GM12878 (cell line): ENCODE measurements at places on chromosomes 5 and 9.

DNA sequence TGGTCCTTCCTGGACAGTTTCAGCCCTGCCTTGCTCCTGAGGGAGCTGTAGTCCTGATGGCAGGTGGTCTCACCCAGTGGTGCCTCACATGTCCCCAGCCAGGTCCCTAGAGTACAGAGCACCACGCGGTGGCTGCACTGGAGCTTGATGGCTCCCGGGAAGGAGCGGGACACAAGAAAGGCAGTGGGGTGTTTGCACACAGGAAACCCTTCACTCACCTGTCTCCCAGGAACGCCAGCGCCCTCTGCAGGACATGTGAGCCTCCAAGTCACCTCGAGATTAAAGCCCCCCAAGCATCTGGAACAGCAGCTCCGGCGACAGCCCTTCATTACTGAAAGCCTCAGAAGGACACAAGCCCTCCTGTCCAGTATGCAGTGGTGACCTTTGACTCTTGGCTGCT, 19.9 kb upstream of the TMEM250 start:
- DNase-seq: no peak

DNA sequence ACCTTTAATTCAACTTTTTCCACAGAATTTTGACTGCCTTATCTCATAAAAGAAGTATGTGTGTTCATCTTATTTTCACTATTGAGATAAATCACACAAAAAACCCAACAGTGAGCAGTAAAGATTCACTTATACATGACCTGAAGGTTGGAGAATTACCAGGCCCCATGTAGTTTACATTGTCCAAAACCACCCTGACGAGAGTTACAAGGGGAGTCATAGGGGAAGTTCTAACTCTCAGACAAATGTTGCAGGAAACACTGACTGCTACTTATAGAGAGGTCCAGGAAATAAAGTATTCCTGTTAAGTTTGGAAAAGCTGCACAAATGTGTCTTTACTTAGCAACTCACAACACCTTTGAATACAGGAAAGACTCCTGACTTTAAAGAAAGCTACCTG, 14.1 kb downstream of the SPATA9 start:
- DNase-seq: no peak

- no peak for DNase-seq
These were observed 79.1 kb upstream of the ALDH1B1 start for GRCh38 chr9:38313421-38313820.

DNA sequence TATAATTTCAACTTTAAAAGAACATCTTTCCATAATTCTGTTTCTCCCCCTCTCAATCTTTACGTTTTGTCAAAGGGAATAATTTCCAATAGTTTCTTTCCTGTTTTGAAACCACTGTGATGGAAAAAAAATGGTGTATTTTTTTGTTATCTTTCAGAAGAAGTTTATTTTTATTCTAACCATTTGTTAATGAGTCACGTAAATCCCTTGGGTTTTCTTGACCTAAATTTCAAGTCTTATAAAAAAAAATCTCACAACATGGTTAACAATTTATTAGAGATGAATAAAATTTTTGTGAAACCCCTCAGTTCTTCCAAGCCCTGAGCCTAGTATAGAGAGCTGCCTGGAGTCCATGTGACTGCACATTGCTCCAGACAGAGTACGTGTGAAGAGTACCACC, 106.1 kb upstream of the FBXL17 start:
- no peak for DNase-seq

DNA sequence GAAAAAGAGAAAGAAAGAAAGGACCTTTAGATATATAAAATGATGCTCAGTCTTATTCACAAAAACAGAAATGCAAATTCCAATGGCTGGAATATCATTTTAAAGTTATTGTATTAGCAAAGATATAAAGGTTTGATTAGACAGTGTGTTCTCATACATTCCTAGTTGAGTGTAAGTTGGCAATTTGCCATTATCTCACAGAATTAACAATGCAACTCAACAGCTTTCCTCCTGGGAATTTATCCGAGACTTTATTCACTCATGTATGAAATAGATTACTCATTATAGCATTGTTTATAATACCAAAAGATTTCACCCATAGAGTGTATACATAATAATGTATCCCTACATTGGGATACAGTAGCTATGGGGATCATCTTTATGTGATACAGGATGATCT, 27.1 kb upstream of the MLLT3 start:
- DNase-seq: no peak

DNA sequence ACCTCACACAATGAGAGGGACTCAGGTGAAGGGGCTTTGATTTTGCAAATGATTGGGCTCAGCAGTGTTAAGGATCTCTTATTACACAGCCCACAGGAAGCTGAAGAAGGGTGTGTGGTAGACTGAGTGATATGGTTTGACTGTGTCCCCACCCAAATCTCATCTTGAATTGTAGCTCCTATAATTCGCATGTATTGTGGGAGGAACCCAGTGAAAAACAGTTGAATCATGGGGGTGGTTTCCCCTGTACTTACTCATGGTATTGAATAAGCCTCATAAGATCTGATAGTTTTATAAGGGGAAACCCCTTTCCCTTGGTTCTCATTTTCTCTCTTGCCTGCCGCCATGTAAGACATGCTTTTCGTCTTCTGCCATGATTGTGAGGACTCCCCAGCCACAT, 132.5 kb upstream of the FBXL7 start:
- no peak for DNase-seq

GRCh38 chr5:16485656-16486055, 20.1 kb upstream of the ZNF622 start:
- no peak for DNase-seq

DNA sequence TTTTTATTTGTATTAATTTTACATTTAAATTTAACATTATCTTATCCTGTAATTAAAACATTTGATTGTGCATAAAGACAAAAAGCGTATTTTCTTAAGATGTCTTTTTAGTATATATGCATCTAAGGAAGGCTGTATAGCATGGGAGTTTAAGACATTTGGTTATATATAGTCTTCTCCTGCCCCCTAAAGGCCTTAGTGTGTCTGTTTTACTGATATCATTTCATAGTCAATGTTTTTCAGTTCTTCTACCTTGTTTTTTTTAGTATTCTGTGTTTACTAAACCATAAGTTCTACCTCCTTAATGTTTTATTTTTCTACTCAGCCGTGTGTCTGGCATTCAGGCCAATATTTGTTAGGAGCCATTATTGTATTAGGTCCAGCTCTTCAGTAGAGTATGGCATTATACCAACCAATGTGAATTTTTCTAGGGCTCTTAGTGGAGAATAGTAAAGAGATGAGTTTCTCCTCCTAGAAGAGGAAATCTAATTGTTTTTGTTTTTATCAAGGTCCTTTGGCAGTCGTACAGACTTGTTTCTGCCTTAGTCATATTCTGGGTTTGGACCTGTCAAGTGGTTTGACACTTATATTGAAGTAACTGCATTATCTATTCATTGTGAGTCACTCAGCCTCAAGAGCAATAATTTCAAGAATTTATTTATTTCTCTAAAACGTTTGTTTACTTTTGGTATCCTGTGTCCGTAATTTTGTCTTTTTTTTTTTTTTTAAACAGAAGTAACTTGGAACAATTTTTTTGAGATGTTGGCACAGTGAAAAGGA, 74.8 kb downstream of the SLF1 start:
- no peak for DNase-seq

- DNase-seq: no peak
These were observed 110.1 kb upstream of the LRRTM2 start for GRCh38 chr5:138985256-138985655.

DNA sequence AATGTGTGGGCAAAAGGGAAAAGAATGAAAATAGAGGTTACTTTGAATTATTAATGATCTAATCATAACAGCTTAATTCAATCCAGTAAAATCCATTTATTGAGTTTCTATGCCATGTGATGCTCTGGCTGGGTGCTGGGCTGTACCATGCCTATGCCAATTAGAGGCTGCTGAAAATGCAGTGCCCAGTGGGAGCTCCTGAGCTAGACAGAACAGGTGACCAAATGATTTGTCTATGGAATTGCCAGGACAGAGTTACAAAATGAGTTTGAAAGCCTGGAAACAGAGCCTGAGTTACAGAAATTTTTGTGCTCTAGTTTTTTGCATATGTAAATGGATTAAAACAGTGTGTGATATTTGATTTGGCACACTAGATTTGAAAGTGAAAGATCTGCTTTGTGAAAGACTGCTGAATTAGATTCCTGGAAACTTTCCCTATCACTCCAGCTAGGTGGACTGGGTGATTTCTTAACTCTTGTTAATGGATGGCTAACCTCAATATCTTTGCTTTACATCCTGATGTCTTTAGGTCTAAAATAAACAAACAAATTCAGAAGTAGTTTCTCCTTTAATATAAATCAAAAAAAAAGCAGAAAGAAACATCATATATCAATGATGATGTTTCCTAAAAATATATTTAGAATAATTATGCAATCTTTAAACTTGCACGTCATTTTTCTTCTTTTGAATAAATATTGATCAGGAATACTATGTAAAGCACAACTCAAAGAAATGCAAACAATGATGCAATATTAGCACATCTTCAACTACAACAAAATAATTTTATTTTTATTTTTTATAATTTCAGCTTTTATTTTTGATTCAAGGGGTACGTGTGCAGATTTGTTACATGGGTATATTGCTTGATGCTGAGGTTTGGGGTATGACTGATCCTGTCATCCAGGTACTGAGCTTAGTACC, 194.8 kb upstream of the FBXL7 start:
- DNase-seq: no peak

- no peak for DNase-seq
These were observed 113.8 kb downstream of the RAPGEF6 start for GRCh38 chr5:131521252-131521651.

DNA sequence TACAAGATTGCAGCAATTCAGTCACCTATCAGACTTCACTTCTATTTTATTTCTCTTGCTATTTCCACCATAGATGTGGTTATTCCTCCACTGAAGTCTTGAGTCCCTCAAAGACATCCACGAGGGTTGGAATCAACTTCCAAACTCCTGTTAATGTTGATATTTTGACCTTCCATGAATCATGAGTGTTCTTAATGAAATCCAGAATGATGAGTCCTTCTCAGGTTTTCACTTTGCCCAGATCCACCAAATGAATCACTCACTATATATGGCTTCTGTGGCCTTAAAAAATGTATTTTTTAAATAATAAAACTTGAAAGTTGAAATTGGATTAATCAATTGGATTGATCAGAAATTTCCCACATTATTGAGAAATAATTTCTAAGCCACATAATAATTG, 1821.0 kb downstream of the EFNA5 start:
- no peak for DNase-seq

DNA sequence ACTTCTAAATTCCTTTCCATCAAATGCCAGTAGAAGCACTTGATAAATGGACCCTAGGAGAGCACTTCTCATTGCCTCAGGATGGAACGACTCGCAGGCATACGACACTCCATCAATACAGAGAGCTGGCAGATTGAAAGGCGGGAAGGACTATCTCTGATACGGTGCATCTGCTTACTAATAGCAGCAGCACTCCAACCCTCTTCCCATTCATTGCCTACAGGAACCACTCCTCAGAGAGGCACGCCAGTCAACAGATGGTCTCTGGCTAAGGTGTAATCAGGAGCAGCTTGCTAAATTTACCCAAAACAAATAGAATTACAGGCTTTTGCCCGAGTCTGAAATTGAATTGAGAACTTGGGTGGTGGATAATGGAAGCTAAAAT, 168.1 kb downstream of the EFNA5 start:
- DNase-seq: no peak

DNA sequence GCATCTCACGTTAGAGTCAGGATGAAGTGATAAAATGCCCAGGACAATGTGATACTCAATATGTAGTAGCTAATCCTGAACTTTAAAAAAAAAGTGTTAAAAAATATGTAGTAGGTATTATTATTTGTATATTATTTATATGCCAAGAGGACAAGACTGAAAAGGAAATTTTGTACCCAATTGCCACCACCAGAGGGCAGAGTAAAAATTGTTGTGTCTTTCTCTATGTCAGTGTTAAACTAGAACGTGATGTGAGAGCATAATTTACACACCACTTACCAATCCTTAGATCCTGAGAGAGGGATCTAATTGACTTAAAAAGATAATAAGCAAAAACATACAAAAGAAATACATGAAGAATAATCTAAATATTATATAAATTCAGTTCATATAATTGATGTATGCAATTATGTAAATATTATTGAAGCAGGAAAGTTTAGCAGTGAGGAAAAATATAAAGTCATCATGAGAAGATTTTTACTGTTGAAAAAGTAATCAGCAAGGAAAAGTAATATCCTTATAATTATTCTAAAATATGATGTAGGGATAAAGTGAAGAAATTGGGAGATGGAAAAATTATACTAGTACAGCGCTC, 288.9 kb downstream of the RAB3C start:
- no peak for DNase-seq

DNA sequence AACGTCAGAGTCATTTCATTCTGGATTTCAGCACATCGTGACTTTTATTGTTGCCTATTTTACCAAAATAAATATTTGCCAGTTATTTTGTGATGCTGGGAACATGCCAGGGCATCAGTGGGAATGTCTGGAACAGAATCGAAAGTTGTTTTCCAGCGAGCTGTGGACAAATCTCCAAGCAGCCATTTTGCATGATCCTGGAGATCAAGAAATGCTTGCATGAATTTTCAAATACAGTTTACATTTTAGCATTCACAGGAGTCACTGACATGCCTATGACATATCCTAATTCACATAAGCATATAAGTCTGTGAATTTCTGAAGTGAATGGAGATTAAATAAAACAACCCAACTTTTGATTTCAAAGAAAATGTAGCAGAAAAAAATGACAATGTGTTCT, 119.4 kb downstream of the VCAN start:
- no peak for DNase-seq

GRCh38 chr9:75607521-75607920, 283.0 kb upstream of the PCSK5 start:
- no peak for DNase-seq

DNA sequence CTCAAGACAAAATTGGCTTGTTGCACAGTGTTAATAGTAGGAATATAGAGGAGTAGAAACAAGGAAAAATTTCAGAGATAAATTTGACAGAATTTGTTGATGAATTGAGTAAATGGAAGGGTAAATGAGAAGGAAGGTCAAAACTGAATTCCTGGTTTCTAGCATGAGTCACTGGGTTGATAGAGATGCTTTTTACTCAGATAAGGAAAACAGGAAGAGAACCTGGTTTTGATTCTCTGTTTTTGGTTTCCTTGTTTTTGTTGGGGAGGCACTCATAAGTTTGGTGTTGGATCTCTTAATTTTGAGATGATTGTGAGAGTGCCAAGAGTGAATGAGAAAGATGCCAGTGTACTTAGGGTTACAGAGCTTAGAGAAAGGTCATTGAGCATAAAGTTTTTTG, 7.1 kb downstream of the LRRC70 start:
- no peak for DNase-seq
